ENCODE measurements at places on chromosomes 5 and 9.

DNA sequence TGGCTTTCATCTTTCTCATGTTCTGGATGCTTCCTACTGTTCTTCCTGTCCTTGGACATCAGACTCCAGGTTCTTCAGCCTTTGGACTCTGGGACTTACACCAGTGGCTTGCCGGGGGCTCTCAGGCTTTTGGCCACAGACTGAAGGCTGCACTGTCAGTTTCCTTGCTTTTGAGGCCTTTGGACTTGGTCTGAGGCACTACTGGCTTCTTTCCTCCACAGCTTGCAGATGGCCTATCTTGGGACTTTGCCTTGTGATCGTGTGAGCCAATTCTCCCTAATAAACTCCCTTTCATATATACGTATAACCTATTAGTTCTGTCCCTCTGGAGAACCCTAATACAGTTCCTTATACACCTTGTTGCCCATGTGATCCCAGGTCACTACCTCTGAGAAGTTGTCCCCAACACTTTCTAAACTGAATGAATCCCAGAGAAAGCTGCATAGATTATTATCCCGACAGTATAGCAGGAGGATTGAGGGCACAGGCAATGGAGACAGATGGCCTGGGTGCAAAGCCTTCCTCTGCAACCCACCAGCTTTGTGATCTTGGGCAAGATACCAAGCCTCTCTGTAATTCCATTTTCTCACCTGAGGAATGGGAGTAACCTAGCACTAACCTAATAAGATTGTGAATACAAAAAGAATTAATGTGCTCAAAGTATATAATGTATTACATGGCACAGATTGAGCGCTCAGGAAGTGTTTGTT is 449.6 kb upstream of the BRINP1 start:
- DNase-seq, result no peak

- no peak for DNase-seq
These were observed 264.8 kb downstream of the DOCK8 start for GRCh38 chr9:479304-479970.

- no peak for DNase-seq
These were observed 529.2 kb downstream of the ANXA1 start for GRCh38 chr9:73680831-73681230.

GRCh38 chr9:105711867-105712266 is 17.5 kb downstream of the TMEM38B start:
- no peak for DNase-seq

DNA sequence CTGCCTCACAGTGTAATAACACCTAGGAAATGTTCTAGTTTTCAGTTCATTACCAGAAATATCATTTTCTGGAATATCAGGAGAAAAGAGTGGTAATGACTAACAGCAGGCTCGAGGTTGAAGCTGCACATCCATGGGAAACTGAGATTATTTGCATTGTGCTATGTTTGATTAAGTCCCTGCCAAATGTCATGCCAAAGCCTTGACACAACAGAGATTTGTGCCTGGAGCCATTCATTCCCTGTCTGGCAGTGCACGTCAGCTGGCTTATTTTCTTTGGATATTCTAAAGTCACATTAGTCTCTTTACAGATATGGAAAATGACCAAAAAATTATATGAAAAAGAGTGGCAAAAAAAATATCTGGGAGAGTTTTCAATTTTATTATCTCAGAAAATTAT is 848.0 kb downstream of the PTPRD start:
- DNase-seq, result no peak

DNA sequence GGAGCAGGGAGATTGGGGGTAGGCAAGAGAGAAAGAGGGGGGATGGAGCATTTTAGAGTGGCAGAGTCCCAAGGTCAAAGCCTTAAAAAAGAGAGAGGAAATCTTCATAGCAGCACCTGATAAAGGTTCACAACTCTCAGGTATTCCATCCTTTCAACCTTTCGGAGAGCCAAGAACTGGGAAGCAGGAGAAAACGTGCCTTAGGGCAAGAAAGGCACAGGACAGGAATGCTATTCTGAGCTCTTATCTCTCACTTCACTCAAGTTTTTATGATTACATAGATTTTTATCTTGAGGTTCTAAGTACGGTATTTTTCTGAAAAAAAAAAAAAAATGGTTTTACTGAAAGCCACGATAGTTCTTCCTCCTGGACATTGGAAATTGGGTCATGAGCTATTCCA is 34.5 kb upstream of the SMAD5 start:
- no peak for DNase-seq

DNA sequence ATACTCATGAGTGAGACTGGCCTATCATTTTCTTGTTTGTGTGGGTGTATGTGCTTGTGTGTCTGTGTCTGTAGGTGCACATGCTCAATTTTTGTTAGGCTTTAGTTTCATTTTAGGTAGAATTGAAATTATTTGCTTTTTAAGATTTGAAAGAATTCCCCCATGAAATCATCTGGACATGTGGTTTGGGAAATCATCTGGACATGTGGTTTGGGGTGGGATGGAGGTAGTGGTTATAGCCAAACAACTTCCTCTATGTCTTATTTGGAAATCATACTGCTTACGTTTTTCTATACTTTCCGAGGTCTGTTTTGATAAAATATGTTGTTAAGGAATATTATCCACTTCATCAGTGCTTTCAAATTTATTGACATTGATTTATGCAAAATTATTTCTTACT is 485.4 kb upstream of the CLINT1 start:
- no peak for DNase-seq

GRCh38 chr5:92513067-92513466 is 1068.0 kb downstream of the NR2F1-AS1 start:
- DNase-seq, result no peak

- peak; percentile 54 for DNase-seq
These were observed 2.6 kb downstream of the CEMIP2 start for GRCh38 chr9:71765693-71766092.

GRCh38 chr5:133581918-133582317 is 30.4 kb downstream of the FSTL4 start:
- no peak for DNase-seq

DNA sequence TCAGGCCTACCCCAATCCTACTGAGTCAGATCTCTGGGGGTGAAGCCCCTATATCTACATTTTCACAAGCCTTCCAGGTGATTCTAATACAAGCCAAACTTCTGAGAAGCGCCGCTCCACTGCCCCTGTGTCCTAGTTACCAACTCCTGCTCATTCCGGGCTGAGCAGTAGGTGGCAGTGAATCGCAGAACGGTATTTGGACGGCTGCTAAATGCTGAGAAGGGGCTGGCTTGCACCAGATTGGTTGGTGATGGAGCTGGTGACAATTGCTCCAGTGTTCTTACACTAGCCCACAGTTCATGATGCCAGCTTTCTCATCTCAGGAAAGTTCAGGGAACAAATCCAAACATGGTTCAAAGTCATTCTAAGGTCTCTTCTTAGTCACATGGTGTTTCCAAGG is 31.1 kb upstream of the FGF1 start:
- no peak for DNase-seq

- DNase-seq, result no peak
These were observed 978 bp upstream of the ADCY2 start for GRCh38 chr5:7394889-7395431.

DNA sequence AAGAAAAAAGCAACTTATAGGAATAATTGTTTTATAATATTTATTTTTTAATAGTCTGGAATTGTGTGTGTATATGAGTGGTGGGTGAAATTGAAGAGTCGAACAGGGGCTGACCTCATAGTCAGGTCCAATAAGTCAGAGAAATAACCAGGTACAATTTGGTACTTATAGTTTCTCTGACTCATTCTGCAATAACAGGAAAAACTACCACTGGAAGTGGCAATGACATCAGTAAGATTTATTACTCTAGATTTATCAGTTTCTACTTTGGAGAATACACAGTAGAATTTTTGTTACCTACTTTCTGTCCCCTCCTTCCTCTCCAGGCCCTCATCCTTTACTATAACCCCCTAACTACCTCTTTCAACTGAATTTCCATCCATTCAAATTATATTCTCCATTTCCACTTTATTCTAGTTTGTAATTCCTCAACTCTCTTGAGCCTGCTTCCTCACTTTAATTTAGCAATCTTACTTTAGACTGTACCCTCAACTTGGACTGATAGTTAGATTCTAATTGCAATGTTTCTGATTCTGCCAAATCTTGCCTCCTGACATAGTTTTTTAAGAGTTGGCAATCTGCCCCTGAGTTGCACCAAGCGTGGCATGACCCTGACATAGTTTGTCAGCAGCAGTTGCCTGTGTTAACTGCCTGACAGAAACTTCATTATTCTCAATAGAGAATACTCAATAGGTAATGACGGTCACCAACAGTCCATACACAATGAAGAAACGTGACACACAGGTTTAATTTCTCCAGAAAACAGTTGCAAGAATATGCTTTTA is 475.3 kb upstream of the RIOK2 start:
- DNase-seq, result no peak

DNA sequence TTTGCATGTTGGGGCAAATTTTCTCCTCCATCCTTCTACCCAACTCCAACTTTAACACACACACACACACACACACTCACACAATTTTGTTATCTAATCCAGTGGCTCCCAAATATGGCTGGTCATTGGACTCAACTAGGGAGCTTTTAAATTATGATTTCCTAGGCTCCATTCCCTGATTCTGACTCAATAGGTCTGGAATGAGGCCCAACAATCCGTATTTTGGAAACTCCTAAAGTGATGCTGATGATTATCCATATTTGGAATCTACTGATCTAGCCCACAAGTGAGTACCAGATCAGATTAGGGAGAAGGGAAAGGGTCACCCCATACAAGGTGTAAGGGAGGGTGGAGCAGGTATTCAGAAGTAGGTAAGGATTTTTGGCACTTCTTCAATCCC is 309.7 kb downstream of the TLE1 start:
- DNase-seq, result no peak

- DNase-seq, result no peak
These were observed 2.2 kb downstream of the GAS1 start for GRCh38 chr9:86944796-86945727.

- peak; percentile 10 for DNase-seq
These were observed 225.4 kb upstream of the DAB2 start for GRCh38 chr5:39650008-39650762.

GRCh38 chr5:40492056-40492455 is 187.7 kb upstream of the PTGER4 start:
- DNase-seq, result no peak

DNA sequence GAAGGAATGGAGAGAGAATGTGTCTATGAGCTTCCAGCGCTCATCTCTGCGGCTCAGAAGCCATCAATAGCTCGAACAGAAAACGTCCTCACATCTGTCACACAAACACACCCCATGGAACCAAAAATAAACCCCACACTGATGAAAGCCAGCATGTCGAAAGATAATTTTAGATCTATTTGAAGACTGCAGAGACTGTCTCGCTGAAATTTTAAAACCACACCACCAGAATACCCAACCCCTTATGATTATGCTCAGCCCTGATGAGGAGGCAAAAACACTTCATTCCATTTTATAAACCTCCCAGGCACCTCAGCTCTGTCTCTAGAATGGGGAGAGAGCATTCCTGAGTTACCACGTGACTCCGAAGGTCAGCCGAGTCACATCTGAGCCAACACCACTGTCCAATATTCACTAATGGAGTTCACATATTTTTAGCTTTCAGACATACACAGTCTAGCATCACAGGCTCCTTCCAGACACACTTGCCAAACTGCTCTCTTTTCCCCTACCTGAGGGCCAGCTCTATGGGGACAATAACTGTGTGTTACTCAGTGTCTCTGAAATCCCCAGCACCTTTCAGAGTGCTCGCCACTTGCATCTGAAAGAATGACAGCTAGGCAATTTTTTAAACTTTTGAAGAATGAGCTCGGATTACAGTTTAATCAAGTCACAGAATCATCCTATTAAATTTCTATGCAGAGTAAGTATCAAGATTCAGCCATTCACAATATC is 63.2 kb downstream of the SERINC5 start:
- DNase-seq, result no peak

DNA sequence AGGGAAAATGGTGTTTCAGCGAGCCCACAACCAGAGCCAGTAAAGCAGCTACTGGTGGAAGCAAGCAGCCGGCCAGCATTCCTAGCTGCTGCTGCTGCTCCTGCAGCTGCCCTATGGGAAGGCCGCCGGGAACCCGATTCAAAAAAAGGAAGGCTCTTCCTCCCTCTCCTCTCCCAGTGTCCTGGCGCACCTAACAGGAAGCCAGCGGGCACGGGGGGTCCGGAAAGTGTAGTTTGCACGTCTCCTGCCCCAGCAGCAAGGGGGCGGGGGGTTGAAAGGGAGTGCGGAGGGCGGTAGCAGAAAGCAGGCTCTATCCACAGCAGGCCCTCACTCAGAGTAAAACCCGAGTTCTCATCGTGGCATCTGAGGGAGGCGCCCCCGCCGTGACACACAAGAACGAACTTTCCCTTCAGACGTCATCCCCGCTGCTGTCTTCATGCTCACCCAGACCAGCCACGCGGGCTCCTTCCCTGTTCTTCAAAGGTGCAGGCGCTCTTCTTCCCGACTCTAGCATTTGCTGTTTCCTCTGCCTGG is 16.5 kb downstream of the GRXCR2 start:
- DNase-seq, result no peak

- peak; percentile 33 for DNase-seq
These were observed 92.0 kb downstream of the PLCXD3 start for GRCh38 chr5:41418220-41419031.

GRCh38 chr9:91248707-91249106 is 113.0 kb downstream of the AUH start:
- DNase-seq, result no peak

DNA sequence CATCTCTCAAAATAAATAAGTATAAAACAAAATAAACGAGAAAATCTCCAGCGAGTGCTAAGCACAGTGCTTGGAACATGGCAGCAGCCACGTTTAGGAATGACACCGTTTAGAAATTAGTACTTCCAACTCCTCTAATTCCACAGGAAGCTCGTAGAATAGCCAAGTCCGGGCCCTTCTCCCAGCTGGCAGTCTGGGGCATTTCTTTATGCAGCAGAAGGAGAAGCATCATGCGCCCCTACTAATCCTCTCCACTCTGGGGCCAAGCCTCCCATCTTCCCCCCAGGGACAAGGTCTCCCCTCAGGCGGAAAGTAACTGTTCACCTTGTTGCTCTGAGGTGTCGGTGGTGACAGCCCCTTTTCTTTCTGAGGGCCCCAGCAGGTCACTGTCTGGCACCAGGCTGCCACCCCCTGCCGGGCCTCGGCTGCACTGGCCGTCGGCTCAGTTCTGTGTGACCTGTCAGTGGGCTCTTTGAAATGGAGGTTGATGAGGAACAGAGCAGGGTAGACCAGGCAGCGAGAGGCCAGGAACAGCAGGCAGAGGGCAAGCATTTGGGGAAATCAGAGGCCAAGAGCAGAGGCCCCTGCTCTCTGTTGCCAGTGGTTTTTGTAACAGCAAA is 113.5 kb upstream of the WWC1 start:
- no peak for DNase-seq

DNA sequence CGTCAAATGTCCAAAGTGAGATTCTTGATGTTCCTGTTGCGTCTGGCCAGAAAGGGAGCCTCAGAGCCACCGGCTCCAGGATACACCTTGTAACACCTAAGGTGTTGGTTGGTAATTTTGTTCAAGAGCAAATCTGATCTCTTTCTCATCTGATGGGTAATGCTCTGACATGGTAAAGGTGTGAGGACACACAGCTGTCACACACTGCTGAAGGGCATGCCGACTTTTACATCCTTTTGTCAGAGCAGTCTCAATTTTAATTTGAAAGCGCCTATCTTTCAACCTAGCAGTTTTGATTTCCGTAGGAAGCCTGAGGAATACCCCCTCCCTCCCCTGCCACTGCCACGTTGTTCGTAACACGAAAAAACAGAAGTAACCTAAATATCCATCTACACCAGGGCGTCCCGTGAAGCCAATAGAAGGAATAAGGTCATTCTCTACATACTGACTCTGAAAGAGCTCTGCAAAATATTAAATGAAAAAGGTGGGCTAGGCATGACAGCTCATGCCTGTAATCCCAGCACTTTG is 57.4 kb downstream of the TSTD2 start:
- no peak for DNase-seq

All from fibroblast of skin of left biceps (primary cell).